ENCODE measurements at places on chromosomes 1 and 21. TPM values are rescaled to one million over a fixed set of nuclear protein-coding genes. Genes with fewer than 3 reads are reported as not detected.

GRCh38 chr1:214551436-214552173 lies at the start of gene PTPN14:
Gene PTPN14 (minus strand): TSS chr1:214551602. CDS start chr1:214464803, 86,799 bp downstream.
- no peaks in the 10 kb centered on the region for H3K36me3 ChIP-seq
- H3K4me1 ChIP-seq: peaks cover 49% of the 10 kb centered on the region
- peak; percentile 97 for DNase-seq
- peak within 1 kb of the TSS; percentile 99 for H3K4me3 ChIP-seq
- no peaks in the 10 kb centered on the region for H3K27me3 ChIP-seq

- DNase-seq: no peak
- no peak overlapping the region for H3K4me3 ChIP-seq
- peaks cover 31% of the 10 kb centered on the region for H3K36me3 ChIP-seq
Observed at GRCh38 chr1:145855426-145855948, 3.4 kb downstream of the PIAS3 start.

The CD2 gene
- total RNA-seq: not detected

- H3K27ac ChIP-seq: peak overlapping the region; percentile 91
- peaks cover 5% of the 10 kb centered on the region for H3K27me3 ChIP-seq
- DNase-seq: no peak
- H3K36me3 ChIP-seq: peaks cover 3% of the 10 kb centered on the region
- peaks cover 18% of the 10 kb centered on the region for H3K4me1 ChIP-seq
- H3K4me3 ChIP-seq: peak overlapping the region; percentile 99
Observed at GRCh38 chr1:156601892-156602291, 613 bp upstream of the GPATCH4 start.

DNA sequence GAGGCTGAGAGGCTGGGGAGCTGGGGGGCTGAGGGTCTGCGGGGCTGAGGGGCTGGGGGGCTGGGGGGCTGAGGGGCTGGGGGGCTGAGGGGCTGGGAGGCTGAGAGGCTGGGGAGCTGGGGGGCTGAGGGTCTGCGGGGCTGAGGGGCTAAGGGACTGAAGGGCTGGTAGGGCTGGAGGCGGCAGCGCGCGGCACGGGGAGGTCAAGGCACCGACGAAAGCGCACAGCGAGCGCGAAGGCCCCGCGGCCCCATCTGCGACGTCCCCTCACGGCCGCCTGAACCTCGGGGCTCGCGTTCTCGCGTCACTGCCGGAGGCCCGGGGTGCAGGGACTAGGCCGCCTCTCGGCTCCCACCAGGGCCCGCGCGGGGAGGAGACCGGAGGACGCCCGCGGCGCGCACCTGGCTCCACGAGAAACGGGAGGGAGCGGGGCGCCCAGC lies 356 bp downstream of the INTS11 start:
- no peak for DNase-seq
- H3K36me3 ChIP-seq: peaks cover 4% of the 10 kb centered on the region
- H3K27ac ChIP-seq: peak overlapping the region; percentile 77

GRCh38 chr1:157773493-157774350 lies 3.2 kb downstream of the FCRL2 start:
- no peak overlapping the region for H3K27ac ChIP-seq
- H3K27me3 ChIP-seq: no peaks in the 10 kb centered on the region
- no peaks in the 10 kb centered on the region for H3K4me1 ChIP-seq

DNA sequence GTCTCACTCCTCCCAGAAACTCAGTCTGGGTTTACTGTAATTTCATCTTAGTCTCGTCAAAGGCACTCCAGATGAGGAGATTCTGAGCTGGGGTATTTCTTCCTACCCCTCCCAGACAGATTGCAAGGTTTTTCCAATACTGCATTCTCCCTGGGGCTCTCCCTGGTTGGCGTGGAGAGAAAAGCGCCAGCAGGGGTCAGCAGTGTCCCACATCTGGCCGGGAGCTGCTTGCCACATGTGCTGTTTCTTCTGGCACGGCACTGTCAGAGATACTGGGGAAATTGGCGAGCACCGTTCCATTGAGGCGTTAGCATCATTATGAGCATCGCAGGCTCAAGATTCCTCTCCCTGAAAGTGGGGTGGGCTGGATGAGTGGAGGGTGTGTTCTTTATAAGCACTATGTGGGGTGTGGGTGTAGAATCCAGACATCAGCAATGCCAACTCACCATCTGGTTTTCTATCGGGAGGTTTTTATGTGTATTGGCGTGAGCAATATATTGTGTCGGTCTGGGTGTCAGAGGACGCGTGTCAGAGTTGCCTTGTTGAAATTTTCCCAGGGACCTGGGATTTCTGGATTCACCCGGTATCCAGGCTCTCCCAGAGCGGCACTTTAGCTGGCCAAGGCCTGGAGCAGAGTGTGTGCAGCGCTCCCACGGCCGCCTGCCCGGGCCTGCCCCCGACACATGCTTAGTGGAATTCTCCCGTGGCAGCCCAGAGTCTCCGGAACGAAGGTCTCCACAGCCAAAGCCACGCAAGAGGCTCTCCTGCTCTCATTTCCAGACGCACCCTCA lies 8.0 kb upstream of the NAV1 start:
- H3K27ac ChIP-seq: peak overlapping the region; percentile 78
- H3K36me3 ChIP-seq: no peaks in the 10 kb centered on the region
- no peaks in the 10 kb centered on the region for H3K27me3 ChIP-seq
- no peak overlapping the region for H3K4me3 ChIP-seq
- DNase-seq: peak; percentile 94

The CTSE gene
- not detected for total RNA-seq

The L1TD1 gene
- total RNA-seq: not detected

The LCE1F gene
- not detected for total RNA-seq

GRCh38 chr1:19511116-19511515 lies 25.8 kb upstream of the CAPZB start:
- no peaks in the 10 kb centered on the region for H3K36me3 ChIP-seq
- peaks cover 24% of the 10 kb centered on the region for H3K4me1 ChIP-seq
- DNase-seq: no peak
- no peak overlapping the region for H3K27ac ChIP-seq

GRCh38 chr1:8687039-8687438 lies 130.4 kb downstream of the RERE start:
- H3K4me1 ChIP-seq: peaks cover 28% of the 10 kb centered on the region
- H3K27ac ChIP-seq: peak overlapping the region; percentile 90
- no peak for DNase-seq

DNA sequence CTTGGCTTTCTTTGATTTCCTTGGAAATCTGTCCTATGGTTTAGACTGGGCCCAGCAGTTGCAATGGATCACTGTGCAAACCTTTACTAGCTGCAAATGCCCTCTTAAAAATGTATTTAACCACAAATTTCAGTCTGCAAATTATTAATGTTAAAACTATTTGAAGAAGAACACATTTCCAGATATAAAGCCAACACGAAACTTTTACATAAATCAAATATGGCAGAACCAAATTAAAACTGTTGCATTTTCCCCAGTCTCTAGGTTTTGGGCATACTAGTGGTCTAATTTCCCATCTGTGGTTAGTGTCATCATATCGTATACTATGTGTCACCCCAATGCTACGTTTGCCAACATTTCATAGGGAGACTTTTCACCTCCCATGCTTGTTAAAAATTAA lies 52.3 kb downstream of the HMCN1 start:
- no peak for DNase-seq
- peaks cover 60% of the 10 kb centered on the region for H3K4me1 ChIP-seq
- H3K4me3 ChIP-seq: no peak overlapping the region
- no peaks in the 10 kb centered on the region for H3K27me3 ChIP-seq

DNA sequence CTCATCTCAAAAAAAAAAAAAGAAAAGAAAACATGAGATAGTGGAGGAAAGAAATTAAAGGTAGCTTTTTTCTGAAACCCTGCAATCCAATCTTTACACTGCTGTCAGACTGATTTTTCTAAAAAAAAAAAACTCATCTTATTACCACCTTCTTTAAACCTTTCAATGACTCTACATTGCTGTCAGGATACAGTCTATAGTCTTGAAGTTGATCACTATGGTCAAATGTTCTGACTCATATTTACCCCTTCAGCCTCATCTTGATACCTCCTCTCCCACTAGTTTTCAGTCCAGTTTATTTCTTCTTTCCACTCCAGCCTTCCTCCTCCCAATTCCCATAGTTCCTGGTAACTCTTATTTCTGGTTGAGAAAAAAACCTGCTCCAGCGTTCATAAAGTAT lies 17.7 kb upstream of the NFIA start:
- peaks cover 4% of the 10 kb centered on the region for H3K4me1 ChIP-seq
- H3K4me3 ChIP-seq: no peak overlapping the region
- no peak for DNase-seq
- no peaks in the 10 kb centered on the region for H3K27me3 ChIP-seq
- no peak overlapping the region for H3K27ac ChIP-seq

The NME7 gene
- 16.2 TPM for total RNA-seq

The LCA5L gene
- total RNA-seq: 1.1 TPM

The PRR9 gene
- not detected for total RNA-seq

GRCh38 chr21:46027851-46028493 lies 46.4 kb downstream of the COL6A1 start:
- H3K4me3 ChIP-seq: no peak overlapping the region
- peaks cover 37% of the 10 kb centered on the region for H3K4me1 ChIP-seq
- H3K27me3 ChIP-seq: no peaks in the 10 kb centered on the region
- peaks cover 7% of the 10 kb centered on the region for H3K36me3 ChIP-seq
- DNase-seq: no peak

The FMO1 gene
- total RNA-seq: 2.7 TPM

The FCRL4 gene
- not detected for total RNA-seq

The C1orf116 gene
- not detected for total RNA-seq

- H3K4me1 ChIP-seq: peaks cover 36% of the 10 kb centered on the region
- peak overlapping the region; percentile 36 for H3K4me3 ChIP-seq
- no peaks in the 10 kb centered on the region for H3K27me3 ChIP-seq
- H3K36me3 ChIP-seq: no peaks in the 10 kb centered on the region
Observed at GRCh38 chr1:169484101-169484500, 1.6 kb downstream of the SLC19A2 start.

GRCh38 chr1:118039170-118039569 lies 109.6 kb downstream of the WDR3 start:
- no peaks in the 10 kb centered on the region for H3K4me1 ChIP-seq
- no peaks in the 10 kb centered on the region for H3K36me3 ChIP-seq
- no peak overlapping the region for H3K4me3 ChIP-seq
- peaks cover 7% of the 10 kb centered on the region for H3K27me3 ChIP-seq
- DNase-seq: no peak

The AMY1B gene
- total RNA-seq: not detected

The LY9 gene
- not detected for total RNA-seq

- H3K36me3 ChIP-seq: no peaks in the 10 kb centered on the region
- DNase-seq: no peak
- H3K4me1 ChIP-seq: peaks cover 43% of the 10 kb centered on the region
- no peak overlapping the region for H3K4me3 ChIP-seq
Observed at GRCh38 chr1:9891207-9891606, 18.9 kb downstream of the CTNNBIP1 start.

The IVL gene
- total RNA-seq: not detected

DNA sequence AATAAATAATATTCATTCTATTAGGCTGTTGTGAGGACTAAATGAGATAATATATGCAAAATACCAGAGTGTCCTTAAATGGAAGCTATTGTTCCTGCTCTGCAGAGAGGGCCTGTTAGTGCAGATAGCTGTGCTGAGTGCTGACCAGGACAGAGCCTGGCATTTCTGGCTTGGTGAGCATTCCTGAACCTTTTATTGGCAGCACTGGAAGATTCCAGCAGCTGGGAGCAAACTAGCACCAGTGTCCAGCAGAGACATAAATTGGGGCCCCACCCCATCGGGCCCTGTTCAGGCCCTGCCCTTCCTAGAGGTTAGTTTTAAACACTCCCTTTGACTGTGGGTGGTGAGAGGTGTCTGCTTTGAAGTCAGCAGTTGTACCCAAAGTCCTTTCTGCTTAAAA lies 85.9 kb upstream of the GADD45A start:
- no peak for DNase-seq
- H3K27ac ChIP-seq: no peak overlapping the region
- H3K27me3 ChIP-seq: peaks cover 5% of the 10 kb centered on the region
- H3K4me3 ChIP-seq: no peak overlapping the region
- H3K4me1 ChIP-seq: no peaks in the 10 kb centered on the region

The GFI1 gene
- total RNA-seq: 0.18 TPM

DNA sequence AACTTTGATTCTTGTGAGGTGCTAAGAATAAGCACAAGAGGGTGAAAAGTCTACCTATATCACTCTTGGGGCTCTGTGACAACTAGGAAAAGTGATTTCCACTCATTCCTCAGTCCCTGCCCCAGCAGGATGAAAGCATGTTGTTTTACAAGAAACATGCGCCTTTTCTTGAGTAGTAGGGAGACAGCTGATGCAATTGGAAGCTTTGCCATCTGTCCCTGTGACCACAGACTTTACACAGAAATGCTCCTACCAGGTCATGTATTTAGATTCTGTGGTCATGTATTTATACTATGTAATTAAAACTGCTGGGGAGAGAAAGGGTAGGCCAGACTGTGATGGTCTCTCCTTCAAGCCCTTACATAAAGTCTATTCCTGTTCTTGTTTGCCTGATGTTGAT lies 445.5 kb downstream of the PTPRC start:
- H3K36me3 ChIP-seq: no peaks in the 10 kb centered on the region
- peaks cover 31% of the 10 kb centered on the region for H3K4me1 ChIP-seq

The KRTAP20-1 gene
- total RNA-seq: not detected

GRCh38 chr1:178725466-178726086 lies 532 bp downstream of the RALGPS2 start:
- H3K4me3 ChIP-seq: peak overlapping the region; percentile 80
- peak overlapping the region; percentile 45 for H3K27ac ChIP-seq
- no peaks in the 10 kb centered on the region for H3K36me3 ChIP-seq

GRCh38 chr1:198932351-198932991 lies 293.6 kb downstream of the PTPRC start:
- DNase-seq: no peak
- H3K27me3 ChIP-seq: no peaks in the 10 kb centered on the region
- H3K4me3 ChIP-seq: peak overlapping the region; percentile 76
- H3K27ac ChIP-seq: peak overlapping the region; percentile 75
- H3K4me1 ChIP-seq: peaks cover 46% of the 10 kb centered on the region
- H3K36me3 ChIP-seq: peaks cover 9% of the 10 kb centered on the region

GRCh38 chr1:38475624-38476005 lies 384.0 kb downstream of the RRAGC start:
- DNase-seq: peak; percentile 53
- H3K27ac ChIP-seq: no peak overlapping the region
- H3K4me1 ChIP-seq: peaks cover 9% of the 10 kb centered on the region
- no peak overlapping the region for H3K4me3 ChIP-seq

- no peaks in the 10 kb centered on the region for H3K4me1 ChIP-seq
- no peak overlapping the region for H3K4me3 ChIP-seq
- no peaks in the 10 kb centered on the region for H3K27me3 ChIP-seq
- H3K27ac ChIP-seq: no peak overlapping the region
- H3K36me3 ChIP-seq: peaks cover 54% of the 10 kb centered on the region
Observed at GRCh38 chr21:46202592-46203202, 18.4 kb upstream of the SPATC1L start.

DNA sequence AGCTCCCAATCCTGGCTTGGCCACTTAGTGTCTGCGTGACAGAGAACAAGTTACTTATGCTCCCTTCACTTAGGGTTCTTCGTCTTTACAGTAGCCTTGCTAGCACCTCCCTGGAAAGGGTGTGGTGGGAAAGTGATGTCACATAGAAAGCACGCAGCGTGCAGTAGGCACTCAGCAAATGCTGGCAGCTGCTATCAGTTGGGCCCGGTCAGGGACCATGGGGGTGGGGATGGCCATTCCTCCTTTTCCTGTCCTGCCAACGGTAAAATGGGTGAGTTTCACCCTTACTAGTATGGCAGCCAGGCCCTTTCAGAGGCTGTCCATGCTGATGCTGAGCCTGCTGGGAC lies 6.2 kb upstream of the KCNA10 start:
- no peaks in the 10 kb centered on the region for H3K4me1 ChIP-seq
- peaks cover 37% of the 10 kb centered on the region for H3K27me3 ChIP-seq
- H3K4me3 ChIP-seq: no peak overlapping the region
- DNase-seq: no peak
- H3K36me3 ChIP-seq: no peaks in the 10 kb centered on the region
